ENCODE measurements at places on chromosomes 16 and 17.
A peak's percentile ranks its signal among the peaks of the same experiment; 100 is the strongest.

- DNase-seq: no peak
Measured at GRCh38 chr16:24524855-24525677, 14.3 kb upstream of the RBBP6 start.

GRCh38 chr17:64580384-64581315 is 73.9 kb downstream of the CEP95 start:
- DNase-seq: no peak

- DNase-seq: no peak
Measured at GRCh38 chr17:31841850-31842194, 17.2 kb downstream of the COPRS start.

DNA sequence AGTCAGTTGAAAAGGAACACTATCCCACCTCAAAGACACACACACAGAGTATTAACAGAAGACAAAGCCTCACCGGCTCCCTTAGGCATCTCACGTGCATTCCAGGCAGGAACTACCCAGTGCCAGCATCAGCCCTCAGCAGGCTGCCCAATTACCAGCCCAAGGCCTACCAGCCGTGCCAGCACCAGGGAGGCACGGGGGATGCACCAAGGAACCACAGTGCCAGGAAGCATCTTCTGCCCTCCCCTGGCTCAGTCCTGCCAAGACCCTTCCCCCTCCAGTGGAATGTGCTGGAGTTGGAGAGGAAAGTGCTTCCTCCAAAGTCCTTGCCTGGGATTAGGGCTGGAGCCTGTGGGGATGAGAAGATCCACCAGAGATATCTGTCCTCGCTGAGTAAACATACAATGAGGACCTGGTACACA is 11.0 kb upstream of the KRT19 start:
- no peak for DNase-seq

- no peak for DNase-seq
Measured at GRCh38 chr17:20988896-20989295, 53.9 kb downstream of the USP22 start.

- DNase-seq: no peak
Measured at GRCh38 chr17:35116845-35117244, 2.8 kb downstream of the RAD51D start.

GRCh38 chr17:57468932-57469775 is 212.8 kb downstream of the MSI2 start:
- no peak for DNase-seq

DNA sequence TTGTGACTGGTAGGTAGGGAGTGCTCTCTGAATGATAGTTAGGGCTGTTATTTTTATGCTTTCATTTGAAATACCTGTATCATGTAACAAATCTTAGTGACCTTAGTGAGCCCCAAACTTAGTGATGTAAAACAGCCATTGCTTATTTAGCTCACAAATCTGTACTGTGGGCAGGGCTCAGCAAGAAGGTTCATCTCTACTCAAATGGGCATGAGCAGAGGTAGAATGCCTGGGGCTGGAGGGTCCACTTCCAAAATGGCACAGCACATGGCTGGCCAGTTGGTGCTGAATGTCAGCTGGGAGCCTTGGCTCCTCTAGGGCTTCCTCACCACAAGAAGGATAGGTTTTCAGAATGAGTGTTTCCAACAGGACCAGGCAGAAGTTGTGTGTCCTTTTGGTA is 49.3 kb upstream of the FOXF1 start:
- DNase-seq: no peak

DNA sequence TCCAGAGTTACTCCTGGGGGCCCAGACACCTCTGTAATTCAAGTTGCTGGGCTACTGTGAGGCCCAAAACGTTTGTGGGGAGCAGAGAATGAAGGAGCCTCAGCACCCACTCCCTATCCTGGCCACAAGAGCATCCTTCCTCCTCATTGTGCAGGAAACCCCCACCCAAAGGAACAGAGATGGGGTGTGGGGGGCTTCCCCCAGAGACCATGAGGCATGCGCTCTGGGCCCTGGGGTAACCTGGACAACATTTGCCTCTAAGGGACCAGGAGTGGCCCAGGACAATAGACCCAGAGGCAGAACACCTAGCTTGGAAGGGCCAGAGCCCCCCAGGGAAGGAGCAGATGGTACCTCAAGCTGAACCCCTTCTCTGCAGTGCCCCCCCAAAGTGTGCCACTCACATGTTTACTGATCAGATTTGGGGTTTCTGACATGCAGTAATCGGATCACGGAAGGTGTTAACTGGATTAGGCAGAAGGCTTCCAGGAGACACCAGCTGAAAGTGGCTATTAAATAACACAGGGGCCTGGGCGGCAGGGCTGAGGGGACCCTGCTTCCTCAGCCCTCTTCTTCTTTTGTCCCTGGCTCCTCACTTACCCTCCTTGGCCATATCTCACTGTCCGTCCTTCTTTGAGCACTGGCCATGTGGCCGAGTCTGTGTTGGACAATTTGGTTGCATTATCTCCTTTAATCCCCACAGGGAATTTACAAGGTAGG is 50.8 kb downstream of the SDK2 start:
- DNase-seq: no peak

DNA sequence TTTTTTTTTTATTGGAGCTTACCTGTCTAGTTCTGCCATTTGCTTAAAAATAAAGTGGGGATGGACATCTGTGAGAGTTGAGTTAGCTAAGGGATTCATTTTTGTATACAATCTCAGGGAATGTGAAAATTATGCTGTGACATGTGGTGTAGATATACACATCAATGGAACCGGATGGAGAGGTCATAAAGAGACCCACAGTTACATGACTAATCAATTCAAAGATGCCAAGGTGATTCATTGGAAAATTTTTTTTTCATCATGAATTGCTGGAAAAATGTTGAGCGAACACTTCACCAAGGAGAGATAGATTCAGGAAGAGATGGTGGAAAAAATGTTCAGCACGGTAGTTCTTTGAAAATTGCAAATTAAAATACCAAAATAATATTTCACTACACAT is 605.4 kb upstream of the KIF2B start:
- no peak for DNase-seq

DNA sequence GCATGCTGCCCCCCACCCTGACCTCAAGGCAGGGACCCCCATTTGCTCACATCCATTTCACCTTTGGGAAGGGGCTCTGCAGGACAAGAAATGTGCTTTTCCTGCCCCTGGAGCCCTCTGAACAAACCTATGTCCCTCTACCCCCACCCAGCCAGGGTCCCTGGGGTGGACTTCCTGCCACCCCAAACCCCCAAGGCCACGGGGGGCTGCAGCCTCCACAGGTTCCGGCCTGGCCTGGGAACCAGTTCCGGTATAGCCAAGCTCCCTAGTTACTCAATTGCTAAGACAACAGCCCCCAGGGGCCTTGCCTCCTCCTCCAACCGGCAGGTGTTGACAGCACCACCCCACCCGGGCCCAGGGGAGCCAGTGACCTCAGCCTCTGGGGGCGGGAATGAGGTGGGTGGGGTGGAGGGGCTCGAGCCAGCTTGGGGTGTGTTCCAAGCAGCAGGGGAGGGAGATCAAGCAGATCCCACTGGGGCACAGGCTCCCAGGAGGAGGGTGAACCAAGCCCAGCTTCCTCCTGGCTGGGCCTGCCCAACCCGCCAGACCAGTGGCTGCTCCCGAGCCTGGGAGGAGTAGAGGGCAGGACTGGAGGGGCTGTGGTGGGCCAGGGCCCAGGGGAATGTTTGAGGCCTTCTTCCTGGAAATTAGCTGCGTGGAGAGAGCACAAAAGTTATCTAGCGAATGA is 6.6 kb downstream of the PNMT start:
- DNase-seq: no peak

DNA sequence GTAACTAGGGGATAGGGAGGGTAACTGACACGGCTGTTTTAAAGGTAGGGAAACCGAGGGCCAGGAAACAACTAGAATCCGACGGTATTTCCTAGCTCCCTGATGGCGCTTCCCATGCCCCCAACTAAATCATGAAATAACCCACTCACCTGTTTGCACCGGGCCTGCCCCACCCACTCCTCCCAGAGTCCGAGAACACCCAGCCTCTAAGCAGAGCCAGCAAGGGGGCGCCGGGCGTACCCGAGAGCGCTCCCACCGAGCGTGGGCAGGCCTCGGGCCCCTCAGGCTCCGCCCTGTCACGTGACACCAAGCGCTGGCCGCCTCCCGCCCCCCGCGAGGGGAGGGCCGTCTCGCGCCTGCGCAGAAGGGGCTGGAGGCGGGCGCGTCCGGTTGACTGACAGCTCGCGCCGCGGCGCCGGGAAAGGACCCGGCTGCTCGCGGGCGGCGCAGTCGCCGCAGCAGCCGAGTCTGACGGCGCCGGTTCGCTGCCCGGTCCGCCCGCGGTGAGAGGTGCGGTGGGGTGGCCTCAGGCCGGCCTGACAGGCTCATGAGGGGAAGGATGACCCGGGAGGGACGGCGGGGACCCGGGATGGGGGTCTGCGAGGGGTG is at the start of gene KIAA0513:
Gene KIAA0513, plus strand, starts transcription at position 447 of the 609 bp plus-strand sequence. CDS start 39,277 bp downstream, outside the sequence.
- peak; percentile 96 for DNase-seq

DNA sequence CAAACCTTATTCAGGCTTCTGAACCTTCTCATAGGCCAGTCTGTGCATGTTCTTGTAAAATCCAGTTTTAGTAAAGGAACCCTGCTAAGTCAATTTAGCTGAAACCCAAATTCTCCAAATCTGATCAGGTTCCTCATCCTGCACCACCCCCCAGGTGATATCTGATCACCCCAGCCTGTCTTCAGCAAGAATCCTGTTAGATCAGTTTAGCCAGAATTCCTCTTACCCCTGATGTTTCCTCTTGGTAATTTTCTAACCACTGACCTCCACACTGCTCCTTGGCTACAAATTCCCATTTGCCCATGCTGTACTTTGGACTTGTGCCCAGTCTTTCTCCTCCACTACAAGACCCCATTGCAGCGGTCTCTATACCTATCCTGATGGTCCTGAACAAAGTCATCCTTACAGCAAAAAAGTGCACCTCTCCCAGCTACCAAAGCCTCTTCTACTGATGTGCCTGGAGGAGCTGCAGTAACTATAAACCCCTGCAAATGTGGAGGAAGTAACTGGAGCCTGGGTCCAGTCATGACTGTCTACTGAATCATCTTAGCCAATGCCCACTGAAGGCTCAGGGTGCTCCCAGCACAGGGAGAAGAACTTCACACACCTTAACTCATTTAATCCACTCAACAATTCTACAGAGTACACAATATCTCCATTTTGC is 23.8 kb downstream of the TEX14 start:
- DNase-seq: no peak

- DNase-seq: peak; percentile 41
Measured at GRCh38 chr17:1713878-1714426, 3.8 kb upstream of the TLCD2 start.
